ENCODE measurements at places on chromosomes 12 and 14. TPM values are rescaled to one million over a fixed set of nuclear protein-coding genes. Genes with fewer than 3 reads are reported as not detected.

OGFOD2 gene
- total RNA-seq, result 6.6 TPM

PTHLH gene
- total RNA-seq, result 8.1 TPM

OR11H12 gene
- total RNA-seq, result not detected

SYNJ2BP gene
- total RNA-seq, result 24.8 TPM

WNT1 gene
- 1.2 TPM for total RNA-seq

CCER1 gene
- not detected for total RNA-seq

PTPRO gene
- 11.9 TPM for total RNA-seq

TRHDE gene
- 3.5 TPM for total RNA-seq

DYNLL1 gene
- total RNA-seq, result 199 TPM

ESR2 gene
- total RNA-seq, result 0.71 TPM
